CD4-positive, alpha-beta T cell treated with Interleukin-15 for 4 hours (primary cell): ENCODE measurements at places on chromosomes 5 and 9.
A peak's percentile ranks its signal among the peaks of the same experiment; 100 is the strongest.

GRCh38 chr5:36378551-36378950, 76.8 kb upstream of the RANBP3L start:
- no peak for DNase-seq

- DNase-seq = no peak
Observed at GRCh38 chr5:171261361-171261760, 47.7 kb upstream of the TLX3 start.

- no peak for DNase-seq
Observed at GRCh38 chr5:119896826-119897536, 267.6 kb downstream of the FAM170A start.

DNA sequence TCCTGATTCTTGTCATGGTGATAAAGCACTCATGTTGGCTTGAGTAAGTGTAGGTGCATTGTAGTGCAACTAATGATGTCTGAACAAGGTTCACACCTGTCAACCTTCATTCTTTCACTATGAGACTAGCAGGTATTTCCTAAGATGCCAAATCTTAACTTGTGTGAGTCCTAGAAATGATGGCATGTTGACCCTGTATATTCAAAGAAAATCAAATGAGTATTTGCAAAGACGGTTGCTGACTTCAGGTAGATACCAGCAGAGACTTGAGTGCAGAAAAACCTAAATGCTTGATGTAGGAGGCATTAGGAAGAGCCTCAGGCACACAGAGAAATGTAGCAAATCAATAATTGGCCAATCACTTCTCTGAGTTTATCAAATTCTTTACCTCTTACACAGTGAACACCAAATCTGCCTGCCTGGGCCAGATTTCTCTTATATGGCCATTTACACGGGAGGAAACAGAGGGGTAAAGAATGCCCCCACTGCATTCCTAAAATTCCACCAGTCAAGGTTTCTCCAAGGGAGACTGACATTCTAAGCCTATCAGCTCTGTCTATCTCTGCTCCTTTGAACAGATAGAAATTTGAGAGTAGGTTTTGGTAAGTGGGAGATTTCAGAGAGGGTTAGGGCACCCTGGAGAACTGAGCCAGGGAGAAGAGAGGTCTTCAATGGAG, 488.6 kb upstream of the WWC1 start:
- no peak for DNase-seq

DNA sequence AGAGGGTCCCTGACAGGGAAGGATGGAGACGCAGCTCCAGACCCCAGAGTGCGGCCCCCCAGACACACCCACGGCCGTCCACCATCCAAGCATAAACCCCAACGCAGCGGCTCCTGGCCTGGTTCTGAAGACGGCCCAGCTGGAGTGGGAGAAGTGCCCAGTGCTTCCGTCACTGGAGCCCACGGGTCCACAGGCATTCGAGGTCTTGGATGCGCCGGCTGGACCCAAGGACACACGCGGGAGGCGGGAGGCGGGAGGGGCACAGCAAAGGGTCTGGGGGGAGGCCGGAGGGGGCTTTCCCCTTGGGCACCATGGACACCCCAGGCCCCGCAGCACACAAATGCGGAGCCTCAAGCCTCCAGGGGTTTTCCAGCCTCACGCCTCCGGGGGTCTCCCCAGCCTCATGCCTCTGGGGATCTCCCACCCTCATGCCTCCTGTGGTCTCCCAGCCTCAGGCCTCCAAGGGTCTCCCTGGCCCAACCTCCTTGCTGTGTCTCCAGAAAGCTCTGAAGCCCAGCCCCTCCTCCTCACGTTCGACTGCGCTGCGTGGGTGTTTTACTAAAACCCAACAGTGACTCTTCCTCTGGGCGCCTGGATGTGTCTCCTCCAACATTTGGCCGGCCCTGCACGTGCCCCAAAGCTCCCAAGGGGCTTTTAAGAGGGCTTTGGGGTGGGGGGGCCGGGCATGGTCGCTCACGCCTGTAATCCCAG, 15.2 kb downstream of the EXD3 start:
- DNase-seq = no peak

GRCh38 chr9:72025906-72026305, 34.5 kb downstream of the C9orf57 start:
- no peak for DNase-seq

DNA sequence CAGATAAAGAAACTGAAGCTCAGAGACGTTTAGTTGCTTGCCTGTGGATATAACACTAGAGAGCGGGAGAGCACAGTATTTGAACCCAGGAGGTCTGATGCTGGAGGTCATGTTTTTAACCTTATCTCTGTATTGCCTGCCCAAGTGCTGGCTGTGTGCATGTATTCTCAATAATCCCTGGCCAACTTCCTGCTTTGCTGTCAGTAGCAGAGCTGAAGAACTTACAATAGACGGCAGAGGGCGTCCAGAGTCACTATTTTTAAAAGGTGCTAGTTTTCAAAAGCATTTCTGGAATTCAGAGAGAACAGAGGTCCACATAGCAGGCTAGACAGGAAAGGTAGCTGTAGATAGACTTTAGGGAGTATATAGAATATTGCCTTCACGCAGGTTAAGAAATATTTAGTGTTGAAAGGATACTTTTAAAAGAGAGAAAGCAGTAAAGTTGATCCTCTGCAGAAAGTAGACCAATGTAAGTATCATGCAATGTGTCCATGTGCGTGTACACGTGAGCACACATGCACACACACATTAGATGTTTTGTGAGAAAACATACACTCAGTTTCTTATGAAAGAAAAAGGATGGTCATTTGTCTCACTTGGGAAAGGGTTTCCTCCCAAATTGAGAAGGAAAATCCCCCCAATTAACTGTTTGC, 46.3 kb downstream of the PTCD2 start:
- DNase-seq = peak; percentile 29

- no peak for DNase-seq
Observed at GRCh38 chr9:131235480-131235851, 40.8 kb downstream of the FAM78A start.

DNA sequence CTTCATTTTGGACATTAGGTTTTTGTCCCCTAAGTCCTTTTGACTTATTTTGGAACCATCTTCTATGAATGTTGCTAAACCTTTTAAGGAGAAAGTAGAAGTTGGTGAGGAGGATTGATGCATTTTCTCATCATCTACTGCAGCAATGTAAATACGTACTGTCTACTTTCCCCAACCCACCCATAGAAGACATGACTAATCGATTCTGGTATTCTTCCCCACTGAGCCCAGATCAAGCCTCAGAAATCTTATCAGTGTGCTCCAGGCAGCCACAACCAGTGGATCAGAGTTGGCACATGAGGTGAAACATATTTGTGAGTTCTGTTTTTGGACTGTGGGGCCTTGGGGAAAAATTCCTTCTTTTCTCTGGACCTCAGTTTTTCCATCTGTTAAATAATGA, 57.7 kb downstream of the FGF18 start:
- DNase-seq = no peak

- no peak for DNase-seq
Observed at GRCh38 chr9:125912667-125913066, 165.5 kb downstream of the PBX3 start.

DNA sequence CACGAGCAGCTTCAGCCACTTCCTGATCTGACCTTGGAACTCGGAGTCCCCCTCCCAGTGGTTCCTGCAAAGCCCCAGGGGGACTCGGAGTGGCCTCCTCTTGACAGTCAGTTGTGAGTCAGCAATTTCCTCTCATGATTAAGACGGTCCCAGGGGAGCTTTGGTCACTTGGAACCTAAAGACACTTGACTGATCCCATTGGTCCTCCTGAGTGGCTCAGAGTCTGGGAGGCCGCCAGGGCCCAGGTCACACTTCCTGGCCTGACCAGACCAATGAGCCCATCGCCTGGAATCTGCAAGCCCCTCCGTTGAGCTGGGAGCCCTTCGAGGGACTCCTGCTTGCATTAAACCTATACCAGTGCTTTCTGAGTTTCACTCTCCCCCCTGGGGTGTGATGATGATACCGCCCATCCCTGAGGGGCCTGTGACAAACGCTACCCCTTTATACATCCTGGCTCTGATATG, 29.1 kb downstream of the TSPAN17 start:
- DNase-seq = no peak
